ENCODE measurements at places on chromosomes 3 and 15.

- DNase-seq: no peak
Observed at GRCh38 chr15:53872410-53872809, 105.8 kb upstream of the UNC13C start.

DNA sequence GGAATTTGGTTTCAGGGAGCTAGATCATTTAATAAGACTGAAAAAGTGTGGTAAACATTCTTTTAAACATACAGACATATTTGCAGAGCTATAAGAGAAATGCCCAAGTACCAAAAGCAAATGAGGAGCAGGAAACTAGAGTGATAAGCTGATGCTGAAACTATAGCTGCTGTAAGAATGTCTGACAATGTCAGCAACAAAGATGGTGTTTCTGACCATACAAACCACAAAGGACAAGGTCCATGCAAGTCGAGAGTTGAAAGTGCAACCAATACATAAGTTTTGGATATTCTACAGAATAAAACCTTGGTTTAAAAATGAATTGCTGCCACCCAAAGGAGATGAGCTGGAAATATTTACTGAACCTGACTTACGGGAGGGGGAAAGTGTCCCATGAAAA lies 610.2 kb downstream of the TBL1XR1 start:
- no peak for DNase-seq

GRCh38 chr3:41751597-41751996 lies 210.3 kb downstream of the ULK4 start:
- no peak for DNase-seq

- no peak for DNase-seq
Observed at GRCh38 chr3:157089455-157090221, 70.3 kb downstream of the CCNL1 start.

DNA sequence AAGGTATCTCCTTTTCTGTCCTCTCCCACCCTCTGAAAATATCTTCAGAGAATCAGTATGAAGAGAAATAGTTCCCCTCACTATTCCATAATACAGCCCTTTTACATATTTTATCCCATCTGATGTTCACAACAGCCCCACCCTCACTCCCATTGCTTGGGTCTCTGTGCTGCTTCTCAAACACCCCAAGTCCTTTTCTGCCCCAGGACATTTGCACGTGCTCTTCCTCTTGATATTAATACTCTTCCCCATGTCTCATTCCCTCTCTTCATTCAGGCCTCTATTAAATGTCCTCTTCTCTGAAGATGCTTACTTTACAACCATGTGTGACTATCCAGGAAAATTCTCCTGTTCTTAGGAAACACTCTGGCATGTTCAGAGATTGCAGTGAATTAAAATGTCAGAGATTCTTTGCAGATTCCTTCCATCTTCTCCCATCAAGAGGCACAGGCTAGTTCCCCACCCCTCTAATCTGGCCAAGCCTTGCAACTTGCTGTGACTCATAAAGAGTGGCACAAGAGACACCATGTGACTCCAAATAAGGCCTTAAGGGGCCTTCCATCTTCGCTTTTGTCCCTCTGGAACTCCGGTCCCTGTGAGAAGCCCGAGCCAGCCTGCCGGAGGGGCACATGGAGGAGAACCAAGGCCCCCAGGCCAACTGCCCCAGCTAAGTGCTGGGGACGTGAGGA lies 128.5 kb downstream of the CHSY1 start:
- no peak for DNase-seq

- DNase-seq: no peak
Observed at GRCh38 chr3:173096994-173097785, 43.8 kb downstream of the SPATA16 start.

DNA sequence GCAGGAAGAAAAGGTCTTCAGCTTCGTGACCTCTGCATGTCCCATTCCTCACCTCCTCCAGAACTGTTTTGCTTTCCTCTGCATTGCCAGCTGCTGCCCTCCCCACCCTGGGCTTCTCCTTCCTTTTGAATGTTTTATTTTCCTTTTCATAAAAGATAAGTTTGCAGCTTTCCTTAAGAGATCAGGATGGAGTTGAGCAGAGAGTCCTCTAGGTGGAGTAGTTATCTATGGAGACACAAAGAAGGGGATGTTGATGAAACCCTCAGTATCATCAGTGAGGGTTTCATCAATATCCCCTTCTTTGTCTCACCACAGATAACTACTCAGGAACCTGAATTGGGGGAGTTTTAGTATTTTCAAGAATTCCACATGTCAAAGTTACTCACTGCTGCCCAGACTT lies 19.0 kb upstream of the SLC25A36 start:
- DNase-seq: no peak

DNA sequence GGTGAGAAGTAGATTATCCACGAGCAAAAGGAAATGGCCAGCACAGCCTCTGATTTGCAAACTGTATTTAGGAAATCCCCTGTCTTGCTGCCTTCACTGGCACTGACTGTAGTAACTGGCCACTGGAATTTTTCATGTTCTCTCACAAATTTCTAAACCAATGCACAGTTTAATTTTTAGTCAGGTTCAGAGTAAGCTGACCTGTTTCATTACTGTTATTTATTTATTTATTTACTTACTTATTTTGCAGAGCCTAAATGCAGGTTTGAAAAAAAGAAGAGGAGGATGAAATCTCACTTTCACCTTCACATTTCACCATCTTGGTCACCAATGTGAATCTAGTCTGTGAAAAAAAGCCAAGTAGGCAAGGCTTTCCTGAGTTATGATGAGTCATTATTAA lies 291.0 kb downstream of the PLOD2 start:
- DNase-seq: no peak

DNA sequence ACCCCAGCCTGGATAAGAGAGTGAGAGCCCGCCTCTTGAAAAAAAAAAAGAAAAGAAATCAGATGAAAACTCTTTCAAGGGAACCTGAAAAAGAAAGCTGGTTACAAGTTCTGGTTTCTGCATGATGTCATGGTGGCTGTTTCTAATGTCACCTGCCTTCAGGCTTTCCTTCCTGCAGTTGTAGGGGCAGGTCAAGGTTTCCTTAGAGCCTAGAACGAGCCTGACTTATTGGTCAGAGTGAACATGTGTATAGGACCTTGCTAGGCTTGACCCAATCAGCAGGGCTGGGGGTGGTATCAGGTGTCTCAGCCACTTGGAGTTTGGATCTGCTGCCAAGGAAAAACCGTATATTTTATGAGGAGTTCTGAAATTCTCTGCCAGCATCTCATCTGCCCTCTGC lies 3.8 kb downstream of the IVD start:
- DNase-seq: no peak

DNA sequence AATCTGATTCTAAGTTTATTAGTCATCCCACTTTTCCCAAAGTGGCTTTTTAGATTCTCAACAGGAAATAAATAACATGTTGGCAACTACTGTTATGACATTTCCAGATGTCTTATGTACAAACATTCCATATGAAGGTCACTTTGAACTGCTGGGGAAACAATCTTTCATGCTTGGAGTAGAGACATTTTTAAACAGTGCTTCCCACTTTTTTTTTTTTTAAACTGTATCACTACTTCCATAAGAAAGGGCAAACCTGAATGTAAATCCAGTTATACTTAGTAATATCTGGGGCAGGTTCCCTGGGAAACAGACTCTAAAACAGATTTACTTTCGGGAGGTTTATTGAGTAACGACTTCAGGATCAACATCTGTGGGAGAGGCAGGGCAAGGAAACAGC lies 473.8 kb downstream of the TAFA4 start:
- no peak for DNase-seq

GRCh38 chr3:71441925-71442651 lies 141.4 kb downstream of the FOXP1 start:
- DNase-seq: no peak

GRCh38 chr3:108180194-108180593 lies 42.0 kb downstream of the IFT57 start:
- DNase-seq: no peak

GRCh38 chr3:14431452-14431916 lies 29.1 kb downstream of the SLC6A6 start:
- no peak for DNase-seq

- no peak for DNase-seq
Observed at GRCh38 chr3:185365291-185366073, 2.5 kb downstream of the MAP3K13 start.

GRCh38 chr3:139248593-139249255 lies 95.1 kb upstream of the MRPS22 start:
- DNase-seq: no peak

GRCh38 chr15:75227663-75228280 lies 26.1 kb downstream of the C15orf39 start:
- no peak for DNase-seq

DNA sequence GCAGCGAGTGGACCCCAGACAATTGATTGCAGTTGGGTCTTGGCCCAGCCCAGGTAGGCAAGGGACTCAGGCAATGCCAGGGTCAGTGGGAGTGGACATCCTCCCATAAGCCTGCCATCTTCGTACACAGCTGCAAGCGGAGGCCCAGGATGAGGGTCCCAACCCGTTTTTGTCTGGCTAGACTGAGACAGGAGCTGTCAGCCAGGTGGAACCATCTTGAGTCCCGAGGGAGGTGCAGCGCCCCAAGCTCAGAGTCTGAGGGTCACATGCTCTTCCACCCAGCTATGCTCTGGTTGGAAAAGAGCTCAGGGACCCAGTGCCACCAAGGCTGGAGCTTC lies 22.6 kb upstream of the IP6K2 start:
- no peak for DNase-seq

DNA sequence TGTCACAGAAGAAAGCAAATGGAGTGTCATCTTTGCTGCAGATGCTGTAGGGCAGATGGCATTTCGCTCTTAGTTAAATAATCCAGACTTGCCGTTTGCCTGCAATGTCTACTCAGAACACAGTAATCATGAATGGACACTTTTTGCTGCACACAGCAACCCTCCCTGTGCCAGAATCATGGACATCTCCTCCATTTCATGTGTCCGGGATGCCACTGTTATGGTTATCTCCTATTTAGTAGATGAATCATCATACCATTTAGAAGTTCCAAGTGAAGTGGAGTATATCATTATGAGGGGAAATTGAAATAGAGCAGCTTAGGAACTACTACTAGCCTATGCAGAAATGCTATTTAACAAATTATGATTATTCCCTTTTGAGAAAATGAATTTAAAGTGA lies 118.5 kb downstream of the DUT start:
- no peak for DNase-seq

DNA sequence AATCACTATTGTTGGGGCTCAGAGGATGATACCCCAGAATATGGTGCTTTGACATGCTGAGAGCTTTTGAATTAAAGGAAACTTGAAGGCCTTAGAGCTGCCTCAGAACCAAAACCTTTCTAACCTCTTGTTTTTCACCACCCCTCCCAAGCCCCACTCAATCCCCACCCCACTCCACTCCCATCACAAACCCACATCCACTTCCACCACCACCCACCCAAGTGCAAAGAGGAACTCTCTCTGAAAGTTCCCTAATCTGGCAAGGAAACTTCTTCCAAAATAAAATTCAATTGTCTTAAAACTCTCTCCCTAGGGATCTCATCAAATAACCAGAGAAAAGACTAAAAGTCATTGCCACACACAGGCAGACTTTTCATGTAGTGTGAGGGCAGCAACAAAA lies 301.2 kb upstream of the ARHGEF26 start:
- DNase-seq: no peak

DNA sequence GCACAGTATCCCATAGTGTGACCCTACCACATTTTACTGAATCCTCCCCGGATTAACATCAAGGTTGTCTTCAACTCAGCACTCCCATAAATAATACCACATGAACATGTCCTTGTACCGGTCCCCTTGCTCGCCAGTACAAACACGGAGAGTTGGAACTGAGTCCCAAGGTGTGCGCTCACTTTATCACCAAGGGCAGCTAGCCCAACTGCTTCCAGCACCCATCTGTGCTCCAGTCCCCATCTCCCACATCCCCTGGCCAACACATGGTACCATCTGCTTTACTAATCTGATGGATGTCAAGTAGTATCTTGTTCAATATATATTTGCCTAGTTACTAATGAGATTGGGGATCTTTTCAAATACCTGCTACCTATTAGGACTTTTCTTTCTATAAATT lies 64.7 kb downstream of the ISG20 start:
- DNase-seq: no peak

DNA sequence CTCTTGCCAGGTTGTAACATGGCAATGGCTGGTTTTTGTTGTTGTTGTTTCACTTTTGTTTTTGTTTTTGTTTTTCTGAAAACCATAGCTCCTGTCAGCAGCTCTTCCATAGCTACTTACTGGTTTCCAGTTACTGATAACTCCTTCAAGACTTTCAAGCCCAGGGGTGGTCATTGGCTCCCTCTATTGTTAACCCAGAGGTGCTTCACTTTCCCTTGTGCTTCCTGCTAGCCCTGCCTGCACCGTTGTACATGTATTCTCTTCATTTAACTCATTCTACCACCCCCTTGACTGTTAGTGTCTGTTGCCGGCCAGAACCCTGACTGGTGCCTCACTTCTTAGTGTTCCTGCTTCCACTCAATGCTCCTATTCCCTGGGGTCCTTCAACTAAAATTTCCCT lies 4.2 kb upstream of the TRAT1 start:
- DNase-seq: no peak

GRCh38 chr3:12005951-12006625 lies 1.9 kb downstream of the SYN2 start:
- DNase-seq: no peak

DNA sequence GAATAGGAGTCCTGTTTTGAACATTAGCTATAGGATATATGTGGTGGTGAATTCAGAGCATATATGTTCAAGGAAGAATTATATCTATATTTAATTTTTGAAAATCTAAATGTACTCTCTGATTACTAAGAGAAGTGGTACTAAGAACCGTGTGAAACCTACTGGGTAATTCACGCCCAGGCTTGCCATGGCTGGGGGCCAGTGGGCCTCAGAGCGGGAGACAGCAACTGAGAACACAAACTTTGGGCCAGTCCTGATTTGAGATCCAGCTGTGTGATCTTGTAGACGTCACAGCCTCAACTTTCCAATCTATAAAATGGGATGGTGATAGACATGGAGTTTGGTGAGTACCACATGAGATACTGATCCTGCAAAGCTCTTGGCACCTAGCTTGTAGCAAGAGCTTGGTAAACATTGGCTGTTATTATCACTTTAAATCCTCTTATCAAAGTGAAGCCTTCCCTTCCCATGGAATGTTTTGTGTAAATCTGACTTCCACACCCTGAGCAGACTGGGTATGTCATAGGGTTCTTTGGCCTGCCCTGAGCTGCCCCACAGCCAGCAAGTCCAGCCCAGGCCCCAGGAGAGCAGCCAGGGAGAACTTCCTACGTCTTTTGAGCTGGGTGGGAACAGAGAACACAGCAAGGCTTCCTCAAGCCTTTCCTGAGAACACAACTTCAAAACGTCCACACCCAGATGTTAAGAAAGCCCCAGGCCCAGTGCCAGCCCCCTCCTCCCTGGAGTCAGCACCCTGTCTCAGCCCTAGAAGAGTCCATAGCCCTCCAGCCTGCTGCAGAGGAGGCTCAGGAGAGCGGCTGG lies 8.2 kb upstream of the PAQR5 start:
- no peak for DNase-seq

All from right hindlimb (tissue), 1 donor.